ENCODE measurements at places on chromosomes 3 and 15. TPM values are rescaled to one million over a fixed set of nuclear protein-coding genes. Genes with fewer than 3 reads are reported as not detected.

DNA sequence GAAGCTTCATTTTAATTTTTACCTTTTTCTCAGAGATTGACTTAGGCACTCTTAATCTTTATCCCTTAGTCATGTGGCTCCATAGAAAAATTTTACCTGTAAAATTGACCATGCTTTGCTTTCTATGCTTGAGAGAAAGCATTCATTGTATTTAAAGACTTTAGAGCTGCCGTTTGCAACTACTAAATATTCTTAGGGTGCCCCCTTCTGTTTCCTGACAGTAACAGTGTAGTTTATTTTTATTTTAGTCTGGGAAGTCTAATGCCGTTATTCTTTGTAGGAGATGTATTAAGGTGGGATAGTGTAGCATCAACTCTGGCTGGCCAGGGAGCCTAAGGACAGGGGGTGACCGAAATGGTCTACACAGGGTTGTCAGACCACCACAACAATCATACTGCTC lies 84.5 kb upstream of the SYNPR start:
- no peaks in the 10 kb centered on the region for H3K4me1 ChIP-seq
- no peaks in the 10 kb centered on the region for H3K36me3 ChIP-seq
- H3K27me3 ChIP-seq = peaks cover 53% of the 10 kb centered on the region

DNA sequence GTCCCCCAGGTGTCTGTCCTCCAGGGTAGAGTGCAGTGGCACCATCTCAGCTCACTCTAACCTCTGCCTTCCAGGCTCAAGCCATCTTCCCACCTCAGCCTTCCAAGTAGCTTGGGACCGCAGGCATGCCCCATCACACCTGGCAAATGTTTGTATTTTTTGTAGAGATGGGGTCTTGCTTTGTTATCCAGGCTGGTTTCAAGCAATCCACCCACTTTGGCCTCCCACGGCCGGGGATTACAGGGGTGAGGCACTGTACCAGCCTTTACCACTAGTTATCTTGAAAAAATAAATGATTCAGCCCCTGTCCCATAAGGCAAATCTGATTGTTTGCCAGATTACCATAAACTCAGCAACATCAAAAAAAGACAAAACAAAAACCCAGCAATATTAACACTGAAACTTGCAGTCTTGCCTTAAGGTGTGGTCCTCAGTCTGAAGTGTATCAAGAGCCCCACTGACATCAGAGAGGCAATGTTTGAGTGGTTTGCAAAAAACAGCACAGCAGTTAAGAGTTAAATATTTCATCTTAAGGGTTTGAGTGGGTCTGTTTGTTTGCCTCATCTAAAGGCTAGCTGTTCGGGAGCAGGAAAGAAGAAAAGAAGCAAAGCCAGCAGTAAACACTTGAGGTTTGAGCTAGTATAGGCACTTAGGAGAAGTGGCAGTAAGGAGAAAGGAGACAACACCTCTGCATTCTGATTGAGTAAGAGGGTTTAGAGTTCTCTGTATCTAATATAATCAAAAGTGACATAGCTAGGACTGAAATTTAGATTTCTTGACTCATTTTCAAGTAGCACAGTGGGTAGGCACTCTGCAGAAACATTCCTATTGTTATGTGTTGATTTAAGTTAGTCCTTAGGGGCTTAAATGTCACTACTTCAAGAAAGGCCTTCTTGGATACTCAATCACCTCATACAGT lies 26.3 kb upstream of the EDEM1 start:
- H3K4me1 ChIP-seq = peaks cover 22% of the 10 kb centered on the region
- no peak for DNase-seq
- H3K36me3 ChIP-seq = no peaks in the 10 kb centered on the region

- no peaks in the 10 kb centered on the region for H3K4me1 ChIP-seq
- H3K36me3 ChIP-seq = peaks cover 14% of the 10 kb centered on the region
- no peaks in the 10 kb centered on the region for H3K27me3 ChIP-seq
- no peak overlapping the region for H3K4me3 ChIP-seq
- no peak overlapping the region for H3K27ac ChIP-seq
- no peak for DNase-seq
Measured at GRCh38 chr15:71060983-71061382, 54.3 kb upstream of the THSD4 start.

DNA sequence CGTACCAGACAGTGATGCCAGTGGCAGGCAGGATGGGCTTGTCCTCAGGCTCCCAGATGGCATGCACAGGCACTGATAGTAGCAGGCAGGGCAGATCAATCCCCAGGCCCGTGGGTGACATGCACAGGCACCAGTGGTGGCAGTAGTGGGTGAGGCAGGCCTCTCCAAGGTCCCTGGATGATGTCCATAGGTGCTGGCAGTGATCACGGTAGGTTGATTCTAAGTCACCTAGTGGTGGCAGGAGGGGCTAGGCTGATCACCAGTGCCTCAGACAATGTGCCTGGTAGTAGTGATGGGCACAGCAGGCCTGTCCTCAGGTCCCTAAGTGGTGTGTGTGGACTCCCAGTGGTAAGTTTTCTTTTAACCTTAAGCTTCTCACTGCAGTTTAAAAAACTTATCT lies 19.6 kb downstream of the CEP63 start:
- H3K27ac ChIP-seq = no peak overlapping the region
- no peak overlapping the region for H3K4me3 ChIP-seq
- peaks cover 2% of the 10 kb centered on the region for H3K4me1 ChIP-seq
- H3K27me3 ChIP-seq = no peaks in the 10 kb centered on the region
- peaks cover 70% of the 10 kb centered on the region for H3K36me3 ChIP-seq
- no peak for DNase-seq

Gene GOLGA8S
- 0.50 TPM for total RNA-seq

Gene C3orf70
- 3.0 TPM for total RNA-seq

DNA sequence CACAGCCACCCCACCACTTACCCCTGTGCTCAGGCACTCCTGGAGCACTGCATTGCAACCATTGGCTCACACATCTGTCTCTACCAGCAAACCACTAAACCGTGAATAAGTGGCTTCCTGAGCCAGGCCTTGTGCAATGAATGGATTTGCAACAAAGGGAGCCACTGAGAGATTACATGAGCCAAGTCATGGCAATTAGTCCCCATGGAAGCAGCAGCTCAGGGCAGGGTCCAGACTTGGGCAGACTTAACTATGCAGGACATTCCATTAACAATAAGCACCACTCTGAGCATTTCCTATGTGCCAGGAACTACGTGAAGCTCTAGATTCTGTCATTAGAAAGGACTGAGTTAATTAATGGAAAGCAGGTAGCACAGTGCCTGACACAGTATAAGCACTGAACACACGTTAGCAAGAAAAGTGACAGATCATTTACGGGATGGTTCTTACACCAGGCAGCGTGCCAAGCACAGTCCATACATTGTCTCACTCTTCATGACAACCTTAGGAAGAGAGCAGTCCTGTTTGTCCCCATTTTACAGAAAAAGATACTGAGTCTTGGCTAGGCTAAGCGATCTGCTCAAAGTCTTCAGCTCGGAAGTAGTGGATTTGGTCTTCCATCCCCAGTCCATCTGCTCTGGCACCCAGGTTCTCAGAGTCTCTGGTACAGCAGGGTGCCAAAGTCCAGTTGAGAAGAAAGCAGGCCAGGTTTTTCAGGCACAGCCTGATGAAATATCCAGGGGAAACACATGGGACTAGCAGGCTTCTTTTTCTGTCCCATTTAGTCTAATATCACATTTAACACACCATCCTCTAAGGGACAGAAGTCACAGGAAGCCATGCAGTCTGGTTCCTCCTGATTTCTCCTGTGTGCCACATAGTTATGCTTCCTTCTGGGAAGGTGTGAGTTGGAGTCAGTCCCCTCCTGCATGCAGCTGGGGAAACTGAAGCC lies 44.1 kb downstream of the LIPC start:
- no peaks in the 10 kb centered on the region for H3K36me3 ChIP-seq
- H3K4me3 ChIP-seq = no peak overlapping the region
- DNase-seq = no peak
- no peaks in the 10 kb centered on the region for H3K27me3 ChIP-seq

- no peaks in the 10 kb centered on the region for H3K27me3 ChIP-seq
- no peak overlapping the region for H3K4me3 ChIP-seq
- no peaks in the 10 kb centered on the region for H3K36me3 ChIP-seq
- no peak for DNase-seq
- H3K27ac ChIP-seq = no peak overlapping the region
Measured at GRCh38 chr3:56123487-56123886, 344.8 kb downstream of the ERC2 start.

DNA sequence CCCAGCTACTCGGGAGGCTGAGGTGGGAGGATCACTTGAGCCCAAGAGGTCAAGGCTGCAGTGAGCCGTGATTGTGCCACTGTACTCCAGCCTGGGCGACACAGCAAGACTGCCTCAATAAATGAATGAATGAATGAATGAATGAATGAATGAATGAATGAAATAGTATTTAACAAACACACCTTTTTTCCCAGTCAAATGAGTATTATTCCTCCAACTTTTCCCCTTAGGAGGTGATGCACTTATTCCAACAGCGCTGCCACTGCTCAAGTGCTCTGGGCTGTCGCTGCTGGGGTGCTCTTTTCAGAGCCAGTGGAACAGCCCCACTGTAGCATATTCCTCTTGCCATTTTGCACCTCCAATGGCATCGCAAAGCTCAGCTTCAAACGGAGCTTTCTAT lies 66.8 kb upstream of the RAD18 start:
- peaks cover 14% of the 10 kb centered on the region for H3K36me3 ChIP-seq
- H3K27ac ChIP-seq = no peak overlapping the region
- H3K4me1 ChIP-seq = peaks cover 9% of the 10 kb centered on the region
- H3K27me3 ChIP-seq = no peaks in the 10 kb centered on the region
- DNase-seq = no peak

Gene CADPS
- 3.3 TPM for total RNA-seq

Gene MYRIP
- total RNA-seq = 0.53 TPM

Gene RTP4
- 0.83 TPM for total RNA-seq

Gene TIGIT
- total RNA-seq = not detected

Gene ZNF662
- total RNA-seq = 0.63 TPM

DNA sequence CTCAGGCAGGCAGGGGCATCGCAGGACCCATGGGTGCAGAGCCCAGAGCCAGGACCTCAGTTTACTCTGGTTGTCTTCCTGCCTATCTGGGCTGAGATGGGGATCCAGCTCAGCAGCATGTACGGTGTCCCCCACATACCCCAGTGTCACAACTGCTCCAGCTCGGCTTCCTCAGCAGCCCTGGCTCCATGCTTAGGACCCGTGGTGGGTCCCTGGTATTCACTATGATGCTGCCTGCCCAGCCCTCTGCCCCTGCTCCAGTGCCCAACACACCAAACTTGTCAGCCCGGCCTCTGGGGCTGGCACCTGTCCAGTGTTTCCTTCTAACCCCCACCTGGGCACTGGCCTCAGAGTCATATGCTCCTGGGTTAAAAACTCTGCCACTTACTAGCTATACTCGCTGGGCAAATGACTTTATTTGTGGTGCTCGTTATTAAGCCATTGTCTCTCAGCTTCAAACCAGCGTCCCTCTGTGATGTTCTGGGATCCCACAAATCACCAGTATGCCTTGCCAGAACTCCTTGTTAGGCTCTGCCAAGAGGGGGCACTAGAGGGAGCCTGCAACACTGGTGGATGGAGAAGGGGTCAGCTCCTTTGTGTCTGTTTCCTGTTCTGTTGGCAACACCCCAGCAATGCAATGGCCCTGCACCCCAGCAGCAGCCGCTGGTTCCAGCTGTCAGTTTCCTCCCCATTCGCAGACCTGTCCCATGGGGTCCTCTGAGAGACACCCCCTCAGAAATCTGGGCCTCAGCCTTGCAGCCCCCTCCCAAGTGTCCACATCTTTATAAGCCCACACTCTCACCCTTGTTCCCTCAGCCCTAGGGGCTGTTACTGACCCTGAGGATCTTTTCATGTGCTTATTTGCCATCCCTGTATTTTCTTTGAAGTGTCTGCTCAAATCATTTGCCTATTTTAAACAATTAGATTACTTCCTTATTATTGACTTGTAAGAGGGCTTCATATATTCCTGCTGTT lies 24.1 kb upstream of the MRPS22 start:
- H3K27me3 ChIP-seq = peaks cover 73% of the 10 kb centered on the region
- H3K4me3 ChIP-seq = no peak overlapping the region
- peaks cover 12% of the 10 kb centered on the region for H3K4me1 ChIP-seq
- H3K36me3 ChIP-seq = no peaks in the 10 kb centered on the region
- DNase-seq = no peak
- no peak overlapping the region for H3K27ac ChIP-seq

DNA sequence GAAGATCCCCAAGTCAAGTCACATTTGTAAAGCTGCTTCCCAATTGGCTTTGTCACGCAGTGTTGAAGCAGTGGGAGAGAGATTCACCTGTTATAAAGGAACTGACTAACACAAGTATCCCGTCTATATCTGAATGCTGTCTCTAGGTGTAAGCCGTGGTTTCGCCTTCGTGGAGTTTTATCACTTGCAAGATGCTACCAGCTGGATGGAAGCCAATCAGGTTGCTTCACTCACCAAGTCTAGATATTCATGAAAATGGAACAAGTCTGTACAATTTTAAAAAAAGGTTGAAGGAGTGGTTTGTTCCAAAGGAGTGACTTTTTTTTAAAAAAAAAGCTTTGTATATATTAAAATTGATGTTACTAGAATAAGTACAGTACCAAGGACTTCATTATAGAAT lies 11.7 kb downstream of the RBM5 start:
- no peak for DNase-seq
- no peak overlapping the region for H3K4me3 ChIP-seq
- no peak overlapping the region for H3K27ac ChIP-seq
- peaks cover 62% of the 10 kb centered on the region for H3K36me3 ChIP-seq
- H3K27me3 ChIP-seq = no peaks in the 10 kb centered on the region
- H3K4me1 ChIP-seq = no peaks in the 10 kb centered on the region

DNA sequence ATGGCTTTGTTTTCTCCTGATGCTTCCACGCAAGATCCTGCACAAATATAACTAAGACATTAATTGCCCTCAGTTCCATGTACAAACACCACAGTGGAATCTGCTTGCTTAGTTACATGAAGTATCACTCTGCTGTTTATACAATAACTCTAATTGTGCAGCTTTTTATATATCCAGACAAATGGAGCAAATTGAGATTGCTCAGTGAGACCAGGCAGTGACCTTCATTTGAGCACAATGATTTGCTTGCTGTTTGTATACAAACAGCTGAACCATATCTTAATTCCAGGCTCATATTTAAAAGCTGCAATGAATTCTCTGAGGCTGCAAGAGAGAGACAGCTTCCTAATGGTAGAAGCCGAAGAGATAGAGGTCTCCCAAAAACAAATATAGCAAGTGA lies 243.7 kb downstream of the CADPS start:
- no peaks in the 10 kb centered on the region for H3K4me1 ChIP-seq
- H3K27ac ChIP-seq = no peak overlapping the region
- H3K27me3 ChIP-seq = peaks cover 77% of the 10 kb centered on the region
- no peak overlapping the region for H3K4me3 ChIP-seq

Gene XYLB
- total RNA-seq = 5.2 TPM

Gene TIMP4
- total RNA-seq = 0.16 TPM

GRCh38 chr3:29410660-29411405 lies 130.0 kb downstream of the RBMS3 start:
- no peak overlapping the region for H3K4me3 ChIP-seq
- H3K4me1 ChIP-seq = peaks cover 40% of the 10 kb centered on the region
- H3K27ac ChIP-seq = no peak overlapping the region

Gene SQOR
- total RNA-seq = 0.86 TPM

Gene FANCD2OS
- total RNA-seq = not detected

Gene PDZRN3
- total RNA-seq = 42.9 TPM

Gene HDGFL3
- total RNA-seq = 97.2 TPM

GRCh38 chr3:134797057-134797740 lies 2.1 kb downstream of the EPHB1 start:
- peaks cover 7% of the 10 kb centered on the region for H3K4me1 ChIP-seq
- H3K4me3 ChIP-seq = peak overlapping the region; percentile 80
- DNase-seq = no peak
- peaks cover 98% of the 10 kb centered on the region for H3K27me3 ChIP-seq

Gene CPLX3
- 0.14 TPM for total RNA-seq

Gene PLIN1
- total RNA-seq = 0.27 TPM
